A549 treated with GW870086 at 1 μM for 4 hours (cell line): ENCODE measurements at places on chromosomes 11 and 22. TPM values are rescaled to one million over a fixed set of nuclear protein-coding genes. Genes with fewer than 3 reads are reported as not detected.

The EMID1 gene
- total RNA-seq: 0.23 to 0.74 TPM (median 0.45 TPM) in 5 replicates

The APOBEC3B gene
- total RNA-seq: 26.1 to 31.0 TPM (median 29.1 TPM) in 5 replicates

The ARHGAP20 gene
- 0.03 TPM in 1 of 5 replicates, not detected in the others for total RNA-seq

The IFITM10 gene
- 0.96 to 2.1 TPM (median 1.2 TPM) in 5 replicates for total RNA-seq

The GRIK4 gene
- total RNA-seq: not detected in 5 replicates

The FAM227A gene
- 0.49 to 1.2 TPM (median 0.68 TPM) in 5 replicates for total RNA-seq

The ACRV1 gene
- not detected in 5 replicates for total RNA-seq

The C11orf97 gene
- total RNA-seq: not detected in 5 replicates

The CTTN gene
- total RNA-seq: 209 to 215 TPM (median 213 TPM) in 5 replicates

The CEP57 gene
- total RNA-seq: 13.2 to 16.3 TPM (median 14.6 TPM) in 5 replicates

The FXYD6 gene
- total RNA-seq: 0.16 to 0.36 TPM (median 0.30 TPM) in 4 of 5 replicates, not detected in the other

The CCDC157 gene
- 2.1 to 3.1 TPM (median 2.6 TPM) in 5 replicates for total RNA-seq

The C11orf52 gene
- total RNA-seq: not detected in 5 replicates

The SMTNL1 gene
- not detected in 5 replicates for total RNA-seq
